ENCODE measurements at places on chromosomes 6 and 20.

DNA sequence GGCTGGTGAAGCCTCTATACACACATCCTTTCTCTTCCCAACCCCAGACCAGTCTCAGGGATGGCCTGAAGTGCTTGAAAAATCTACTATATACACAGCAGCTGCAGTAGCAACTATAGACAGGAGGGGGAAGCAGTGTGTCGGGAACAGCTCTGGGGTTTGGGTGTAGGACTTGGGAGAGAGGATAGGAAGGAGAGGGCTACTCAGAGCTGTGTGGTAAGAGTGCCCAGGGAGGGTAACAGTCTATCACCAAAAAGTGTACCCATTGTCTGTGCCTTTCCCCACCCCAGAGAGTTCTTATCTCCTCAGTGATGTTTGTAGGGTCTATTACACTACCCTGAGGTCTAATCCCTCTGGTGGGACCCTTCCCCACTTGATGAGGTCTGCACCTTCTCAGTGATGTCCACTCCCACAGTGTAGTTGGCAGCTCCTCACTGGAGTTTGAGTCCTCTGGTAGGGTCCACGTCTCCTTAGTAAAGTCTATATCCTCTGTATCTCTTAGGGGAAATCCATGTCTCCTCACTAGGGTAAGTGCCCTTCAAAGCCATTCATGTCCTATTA is 1.5 kb upstream of the GGT7 start:
- DNase-seq = peak; percentile 81

DNA sequence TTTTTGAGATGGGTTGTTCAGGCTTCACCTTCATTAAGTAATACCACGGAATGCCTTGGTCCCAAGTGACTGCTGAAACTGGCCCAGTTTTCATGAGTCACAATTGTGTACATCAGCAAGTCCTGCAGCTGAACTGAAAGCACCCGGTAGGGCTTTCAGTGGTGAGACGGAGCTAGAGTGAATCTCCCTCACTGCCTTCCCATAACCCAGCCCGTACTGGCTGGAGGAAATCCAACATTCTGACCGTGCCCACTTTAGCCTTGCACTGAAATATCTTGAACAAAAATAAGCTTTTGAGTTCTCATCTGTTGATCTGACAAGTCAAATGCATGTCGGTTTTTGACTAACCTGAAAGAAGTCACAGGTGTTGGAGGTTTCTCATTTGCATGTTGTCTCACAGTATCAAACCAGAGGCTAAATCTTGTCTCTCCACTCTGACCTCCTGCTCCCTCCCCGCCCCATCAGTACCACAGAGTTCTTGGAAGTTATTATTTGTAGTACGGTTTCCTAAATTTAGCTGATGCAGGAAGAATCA is 35.9 kb downstream of the DUSP22 start:
- no peak for DNase-seq

GRCh38 chr20:64049878-64050260 is 430 bp upstream of the SOX18 start:
- no peak for DNase-seq

GRCh38 chr6:37257634-37258404 is at the start of the genes TBC1D22B and TMEM217:
TSS of gene TBC1D22B (plus strand) at chr6:37257772. CDS start at chr6:37257918, 146 bp downstream.
TSS of gene TMEM217 (minus strand) at chr6:37258144. CDS start at chr6:37219030, 39,114 bp downstream.
- peak; percentile 99 for DNase-seq

GRCh38 chr20:47540443-47541354 is 39.0 kb downstream of the NCOA3 start:
- no peak for DNase-seq

- no peak for DNase-seq
Observed at GRCh38 chr20:43752051-43752360, 25.2 kb upstream of the GTSF1L start.
